ENCODE measurements at places on chromosomes 2 and 18.

- DNase-seq, result no peak
Measured at GRCh38 chr2:23636426-23636825, 251.4 kb downstream of the KLHL29 start.

GRCh38 chr2:39689876-39690275 lies 24.2 kb downstream of the TMEM178A start:
- no peak for DNase-seq

GRCh38 chr2:24613154-24613814 lies 122.2 kb downstream of the NCOA1 start:
- DNase-seq, result peak; percentile 10

GRCh38 chr2:100197631-100198153 lies 55.3 kb upstream of the AFF3 start:
- DNase-seq, result peak; percentile 69

DNA sequence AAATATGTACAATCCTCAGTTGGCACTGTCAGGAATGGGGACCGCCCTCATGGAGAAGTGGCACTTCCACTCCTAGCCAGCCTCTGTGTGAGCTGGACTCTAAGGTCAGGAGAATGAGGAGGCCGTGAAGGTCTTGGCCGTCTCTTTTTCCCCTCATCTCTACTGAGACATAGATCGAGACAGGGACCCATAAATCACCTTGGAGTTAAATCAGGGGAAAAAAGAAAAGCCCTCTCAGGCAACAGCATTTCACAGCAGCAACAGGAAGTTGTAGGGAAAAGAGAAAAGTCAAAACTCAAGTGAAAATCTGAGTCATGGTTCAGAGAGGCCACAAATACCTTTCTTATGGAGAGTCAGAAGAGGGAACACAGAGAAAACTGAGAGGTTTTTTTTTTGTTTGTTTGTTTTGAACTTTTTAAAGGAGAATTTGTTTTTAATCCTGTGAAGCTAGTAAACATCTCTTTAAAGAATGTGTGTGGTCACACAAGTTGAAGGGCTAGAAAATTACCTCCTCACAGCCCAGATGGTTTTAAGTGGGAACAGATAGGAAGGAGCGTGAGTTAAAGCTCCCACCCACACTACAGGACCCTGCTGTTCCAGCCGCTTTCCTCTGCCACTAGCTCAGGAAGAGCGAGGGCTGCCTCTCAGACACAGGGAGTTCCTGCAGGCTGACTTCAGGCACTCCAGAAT lies 30.6 kb upstream of the CYP1B1 start:
- DNase-seq, result no peak

DNA sequence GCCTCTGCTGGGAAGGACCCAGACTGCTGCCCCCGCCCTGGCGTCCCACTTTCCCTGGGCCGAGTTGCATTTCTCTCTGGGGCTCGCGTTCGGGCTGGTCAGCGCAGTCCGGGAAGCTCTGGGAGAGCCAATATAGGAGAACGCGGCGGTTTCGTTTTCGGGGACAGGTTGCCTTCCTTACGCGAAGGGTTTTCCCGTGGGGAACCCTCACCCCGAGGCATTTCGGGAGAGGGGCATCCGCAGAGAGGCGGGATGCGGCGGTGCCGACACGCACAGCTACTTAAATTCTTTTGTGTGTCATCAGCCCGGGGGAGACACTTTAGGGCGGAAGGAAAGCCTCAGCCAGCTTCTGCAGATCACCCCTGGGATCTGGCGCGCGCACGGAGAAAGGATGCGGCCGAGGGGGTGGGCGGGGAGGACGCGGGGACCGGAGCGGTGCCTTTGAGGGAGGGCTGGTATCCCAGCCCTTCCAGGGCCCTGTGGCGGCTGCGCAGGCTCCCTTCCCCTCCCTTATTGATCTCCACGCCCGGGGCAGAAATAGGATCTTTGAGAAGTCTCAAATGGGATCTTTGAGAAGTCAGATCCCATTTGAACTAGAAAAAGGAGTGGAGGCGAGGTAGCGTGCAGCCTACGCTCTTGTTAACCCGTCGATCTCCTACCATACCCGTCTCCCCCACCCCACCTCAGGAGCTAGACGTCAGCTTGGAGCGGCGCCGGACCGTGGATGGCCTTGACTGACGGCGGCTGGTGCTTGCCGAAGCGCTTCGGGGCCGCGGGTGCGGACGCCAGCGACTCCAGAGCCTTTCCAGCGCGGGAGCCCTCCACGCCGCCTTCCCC lies 1.2 kb downstream of the GATA6 start:
- DNase-seq, result peak; percentile 71

Measured in H1 (cell line).